ENCODE measurements at places on chromosomes 7 and 10.

GRCh38 chr10:11003679-11004078 is 14.0 kb upstream of the CELF2 start:
- DNase-seq, result no peak
- H3K36me3 ChIP-seq, result no peaks in the 10 kb centered on the region
- no peaks in the 10 kb centered on the region for H3K4me1 ChIP-seq
- H3K27ac ChIP-seq, result no peak overlapping the region
- H3K27me3 ChIP-seq, result no peaks in the 10 kb centered on the region

GRCh38 chr10:86642499-86642898 is 11.8 kb upstream of the OPN4 start:
- no peaks in the 10 kb centered on the region for H3K36me3 ChIP-seq
- H3K4me3 ChIP-seq, result peak overlapping the region; percentile 20
- H3K27ac ChIP-seq, result no peak overlapping the region
- H3K4me1 ChIP-seq, result peaks cover 3% of the 10 kb centered on the region
- no peak for DNase-seq

- H3K27me3 ChIP-seq, result peaks cover 25% of the 10 kb centered on the region
- H3K4me1 ChIP-seq, result no peaks in the 10 kb centered on the region
- H3K27ac ChIP-seq, result no peak overlapping the region
- no peaks in the 10 kb centered on the region for H3K36me3 ChIP-seq
- H3K4me3 ChIP-seq, result no peak overlapping the region
Measured at GRCh38 chr7:1579481-1580421, 9.9 kb upstream of the PSMG3 start.

- no peaks in the 10 kb centered on the region for H3K27me3 ChIP-seq
- no peak overlapping the region for H3K27ac ChIP-seq
- DNase-seq, result no peak
- H3K4me3 ChIP-seq, result no peak overlapping the region
Measured at GRCh38 chr10:126950401-126951105, 45.3 kb downstream of the DOCK1 start.

GRCh38 chr7:95246831-95247370 is 77.4 kb downstream of the PON1 start:
- DNase-seq, result peak; percentile 75
- H3K4me3 ChIP-seq, result no peak overlapping the region
- no peaks in the 10 kb centered on the region for H3K36me3 ChIP-seq
- no peak overlapping the region for H3K27ac ChIP-seq
- no peaks in the 10 kb centered on the region for H3K27me3 ChIP-seq

GRCh38 chr7:75596727-75597614 is 104.9 kb downstream of the SPDYE5 start:
- H3K27ac ChIP-seq, result no peak overlapping the region
- no peaks in the 10 kb centered on the region for H3K4me1 ChIP-seq
- no peak for DNase-seq
- no peaks in the 10 kb centered on the region for H3K27me3 ChIP-seq
- H3K36me3 ChIP-seq, result no peaks in the 10 kb centered on the region

DNA sequence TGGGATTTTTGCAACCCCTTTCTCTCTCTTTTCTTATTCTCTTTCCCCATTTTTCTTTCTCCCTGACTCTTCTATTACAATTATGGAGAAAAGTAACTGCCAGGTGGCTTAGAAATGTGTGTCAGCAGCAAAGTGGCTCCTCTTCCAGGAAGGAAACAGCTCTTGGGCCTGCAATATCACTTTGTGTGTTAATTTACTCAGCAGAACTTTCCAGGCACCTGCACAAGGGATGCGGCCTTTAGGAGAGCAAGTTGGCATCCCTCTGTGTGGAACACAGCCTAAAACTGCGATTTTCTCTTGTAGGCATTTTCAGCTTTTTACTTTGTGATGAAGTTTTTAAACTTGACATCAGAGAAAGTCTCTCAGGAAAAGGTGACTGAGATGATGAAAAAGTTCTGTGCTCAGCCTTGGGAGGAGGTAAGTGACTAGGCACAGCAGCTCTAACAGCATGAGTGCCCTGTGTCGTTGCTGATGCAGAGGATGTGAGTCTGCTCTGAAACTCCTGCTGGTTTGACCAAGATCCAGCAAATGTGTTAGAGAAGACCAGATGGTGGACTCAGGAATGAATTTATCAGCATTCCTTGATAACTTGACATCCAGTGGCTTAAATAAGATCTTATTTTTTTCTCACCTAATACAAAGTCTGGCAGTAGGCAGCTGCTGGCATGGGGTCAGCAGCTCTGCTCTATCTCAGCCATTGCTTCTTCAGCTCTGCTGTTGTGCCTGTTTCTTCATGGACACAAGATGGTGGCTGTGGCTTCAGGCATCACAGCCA is 47.4 kb upstream of the CC2D2B start:
- H3K27ac ChIP-seq, result no peak overlapping the region
- DNase-seq, result no peak
- no peaks in the 10 kb centered on the region for H3K36me3 ChIP-seq

DNA sequence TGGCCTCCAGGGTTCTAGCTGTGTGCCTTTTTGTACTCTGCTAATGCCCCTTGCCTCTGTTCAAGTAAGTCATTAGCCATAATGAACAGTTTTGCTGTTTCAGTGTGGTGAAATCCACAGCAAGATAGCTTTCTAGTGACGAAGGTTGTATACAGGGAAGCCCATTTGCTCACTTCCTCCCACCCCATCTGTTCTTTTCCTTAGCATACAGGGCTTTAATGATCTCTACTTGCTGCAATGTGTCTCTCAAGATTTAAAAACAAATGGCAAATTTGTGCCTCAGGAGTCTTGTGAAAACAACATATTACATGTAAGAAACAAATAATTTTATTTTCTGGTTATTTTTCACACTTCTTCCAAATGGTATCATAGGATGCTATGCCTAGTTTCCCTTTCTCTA is 243.2 kb downstream of the CDK14 start:
- no peaks in the 10 kb centered on the region for H3K36me3 ChIP-seq
- DNase-seq, result no peak

DNA sequence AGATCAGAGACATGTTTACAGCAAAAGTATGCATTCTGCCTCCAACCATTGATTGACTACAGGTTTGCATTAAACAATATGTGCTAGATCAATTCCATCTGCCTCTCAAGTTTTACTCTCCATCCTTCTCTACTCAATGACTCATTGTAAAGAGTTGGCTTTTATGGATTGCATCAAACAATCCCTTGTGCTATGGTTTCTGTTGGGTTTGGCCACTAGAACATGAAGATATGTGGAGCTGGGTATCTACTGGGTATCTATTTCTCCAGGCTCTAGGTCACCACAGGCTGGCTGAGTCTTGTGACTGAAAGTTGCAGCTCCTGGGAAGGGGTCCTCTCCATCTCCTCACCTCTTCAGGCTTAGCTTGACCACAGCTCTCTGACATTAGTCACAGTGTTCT is 204.7 kb downstream of the DGKI start:
- H3K27ac ChIP-seq, result no peak overlapping the region
- no peak for DNase-seq
- no peaks in the 10 kb centered on the region for H3K4me1 ChIP-seq
- H3K4me3 ChIP-seq, result no peak overlapping the region

DNA sequence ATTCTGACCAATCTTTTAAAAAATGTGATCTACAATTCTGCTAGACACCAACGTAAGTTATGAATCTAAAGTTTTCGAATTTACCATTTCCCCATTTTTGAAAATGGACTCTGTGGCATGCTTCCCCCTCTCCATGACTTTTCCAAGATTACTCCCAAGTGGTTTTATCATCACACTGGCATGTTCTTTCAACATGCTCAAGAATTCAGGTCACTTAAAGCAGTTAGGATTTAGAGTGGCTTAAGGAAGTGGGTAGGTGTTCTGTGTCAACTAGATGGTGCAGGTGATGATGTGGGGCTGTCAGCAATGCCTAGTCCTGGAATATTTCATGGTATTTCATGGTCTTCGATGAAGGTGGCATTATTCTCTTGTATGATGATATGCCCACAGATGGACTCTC is 164.0 kb upstream of the ASAH2 start:
- no peak overlapping the region for H3K4me3 ChIP-seq
- H3K27me3 ChIP-seq, result no peaks in the 10 kb centered on the region
- no peak for DNase-seq
- H3K4me1 ChIP-seq, result no peaks in the 10 kb centered on the region
- H3K27ac ChIP-seq, result no peak overlapping the region
- no peaks in the 10 kb centered on the region for H3K36me3 ChIP-seq

DNA sequence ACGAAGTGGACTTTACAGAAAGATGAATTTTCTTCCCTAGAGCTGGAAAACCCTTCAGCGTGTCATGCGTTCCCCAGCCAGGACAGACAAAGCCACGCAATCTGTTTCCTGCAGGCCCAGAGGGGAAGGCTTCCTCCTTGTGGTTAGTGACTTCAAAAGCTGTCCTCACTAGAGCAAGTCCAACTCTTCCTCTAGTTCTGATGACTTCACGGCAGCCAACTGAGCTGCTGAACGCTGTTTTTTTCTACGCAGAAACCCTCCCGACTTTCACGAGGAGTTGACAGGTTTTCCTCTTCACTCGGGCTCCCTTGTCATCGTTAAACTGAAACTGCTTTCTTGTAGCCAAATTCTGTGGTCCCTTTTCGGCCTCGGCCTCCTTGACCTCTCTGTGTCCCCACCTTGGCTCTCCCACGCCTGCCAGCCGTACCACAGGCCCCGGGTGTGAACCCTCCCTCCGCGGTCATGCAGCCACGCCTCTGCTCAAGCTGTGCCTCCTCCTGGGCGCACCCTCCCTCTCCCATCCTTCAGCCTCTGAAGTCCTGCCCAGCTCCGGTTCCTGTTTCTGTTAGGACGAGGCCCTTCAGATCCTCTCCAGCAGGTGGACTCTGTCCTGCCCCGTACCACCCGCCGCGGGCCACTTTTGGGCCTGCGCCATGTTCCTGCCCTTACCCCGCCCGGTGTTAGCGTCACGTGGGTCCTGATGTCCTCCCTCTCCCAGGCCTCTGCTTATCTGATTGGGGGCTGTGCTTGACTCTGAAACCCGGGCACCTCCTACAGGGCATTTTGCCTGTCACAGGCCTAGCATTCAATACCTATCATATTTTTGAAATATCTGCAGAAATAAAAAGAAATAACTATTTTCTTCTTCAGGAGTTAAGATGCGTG is 39.3 kb downstream of the CUX1 start:
- H3K4me1 ChIP-seq, result peaks cover 26% of the 10 kb centered on the region
- H3K36me3 ChIP-seq, result no peaks in the 10 kb centered on the region
- H3K4me3 ChIP-seq, result peak overlapping the region; percentile 28
- H3K27me3 ChIP-seq, result no peaks in the 10 kb centered on the region

- DNase-seq, result peak; percentile 16
- no peak overlapping the region for H3K4me3 ChIP-seq
- H3K36me3 ChIP-seq, result no peaks in the 10 kb centered on the region
- H3K27ac ChIP-seq, result peak overlapping the region; percentile 3
Measured at GRCh38 chr10:48612236-48612943, 7.5 kb upstream of the ARHGAP22 start.

DNA sequence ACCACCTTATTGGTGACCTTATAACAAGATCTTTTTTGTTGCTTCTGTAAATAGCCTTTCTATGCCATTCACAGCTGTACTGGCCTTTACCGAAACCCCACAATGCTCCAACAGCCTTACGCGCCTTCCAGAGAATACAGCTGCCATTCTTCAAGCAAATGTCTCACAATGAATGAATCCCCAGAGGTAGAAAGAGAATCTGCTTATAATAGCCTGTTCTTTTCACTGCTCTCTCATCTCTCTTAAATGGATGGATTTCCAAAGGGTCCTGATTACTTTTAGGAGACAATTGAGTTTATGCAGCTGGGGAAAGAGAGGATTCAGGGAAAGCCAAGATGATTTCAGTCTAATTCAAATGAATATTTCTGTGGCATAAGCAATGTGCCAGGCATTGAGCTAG is 183.1 kb upstream of the PDE1C start:
- H3K27me3 ChIP-seq, result no peaks in the 10 kb centered on the region
- no peak for DNase-seq
- H3K4me3 ChIP-seq, result no peak overlapping the region
- H3K27ac ChIP-seq, result no peak overlapping the region
- no peaks in the 10 kb centered on the region for H3K36me3 ChIP-seq
- H3K4me1 ChIP-seq, result no peaks in the 10 kb centered on the region

DNA sequence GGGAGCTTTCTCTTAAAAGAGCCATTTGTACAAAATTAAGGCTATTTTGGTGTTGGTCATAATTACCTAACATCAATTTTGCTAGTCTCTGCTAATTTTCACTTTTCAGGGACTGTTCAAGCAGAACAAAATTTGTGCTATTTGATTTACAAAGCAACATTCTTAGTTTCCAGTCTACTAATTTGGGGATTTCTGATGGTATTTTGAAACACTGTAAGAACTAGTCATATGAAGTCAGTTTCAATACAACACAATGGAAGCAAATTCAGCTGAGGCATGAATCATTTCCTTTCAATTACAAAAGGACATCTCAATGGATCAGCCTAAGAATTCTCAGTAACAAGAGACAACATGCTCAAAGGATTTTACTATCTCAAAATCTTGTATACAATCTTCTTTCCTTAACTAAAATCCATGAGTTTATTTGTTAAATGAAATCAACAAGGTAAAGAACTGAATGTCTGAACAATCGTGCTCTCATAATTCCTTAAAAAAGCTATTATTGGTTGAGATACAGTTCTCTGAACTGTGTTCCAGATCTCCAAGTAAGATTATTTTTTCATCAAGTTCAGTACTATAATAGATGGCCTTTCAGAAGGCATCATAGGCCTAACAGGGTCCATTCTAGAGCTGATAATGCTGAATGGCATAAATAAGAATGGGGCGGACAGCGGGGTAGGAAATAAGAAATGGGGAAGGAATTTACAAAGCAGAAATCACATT is 144.6 kb downstream of the NRCAM start:
- no peaks in the 10 kb centered on the region for H3K4me1 ChIP-seq
- H3K4me3 ChIP-seq, result no peak overlapping the region
- no peaks in the 10 kb centered on the region for H3K27me3 ChIP-seq
- no peak for DNase-seq
- H3K27ac ChIP-seq, result no peak overlapping the region
- H3K36me3 ChIP-seq, result no peaks in the 10 kb centered on the region

GRCh38 chr10:83607959-83608745 is 531.2 kb upstream of the GHITM start:
- DNase-seq, result no peak
- H3K36me3 ChIP-seq, result no peaks in the 10 kb centered on the region

DNA sequence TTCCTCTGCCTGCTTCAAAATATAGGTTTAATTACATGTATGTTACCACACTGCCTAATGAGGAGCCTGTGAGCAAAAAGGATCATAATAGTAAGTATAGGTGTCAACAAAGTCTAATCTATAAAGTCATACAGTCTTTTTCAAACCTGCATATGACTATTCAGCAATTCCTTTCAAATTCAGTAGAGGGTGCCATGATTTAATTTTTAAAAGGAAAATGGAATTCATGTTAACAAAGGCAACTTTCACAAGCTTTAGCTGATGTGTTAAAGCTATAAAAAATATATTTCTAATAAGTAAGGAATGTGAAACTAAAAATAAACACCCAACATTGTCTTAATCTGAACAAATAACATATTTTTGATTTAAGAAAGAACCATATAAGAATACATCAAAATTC is 52.1 kb downstream of the MPP7 start:
- H3K4me1 ChIP-seq, result no peaks in the 10 kb centered on the region
- no peak overlapping the region for H3K27ac ChIP-seq
- no peaks in the 10 kb centered on the region for H3K36me3 ChIP-seq
- DNase-seq, result peak; percentile 40

DNA sequence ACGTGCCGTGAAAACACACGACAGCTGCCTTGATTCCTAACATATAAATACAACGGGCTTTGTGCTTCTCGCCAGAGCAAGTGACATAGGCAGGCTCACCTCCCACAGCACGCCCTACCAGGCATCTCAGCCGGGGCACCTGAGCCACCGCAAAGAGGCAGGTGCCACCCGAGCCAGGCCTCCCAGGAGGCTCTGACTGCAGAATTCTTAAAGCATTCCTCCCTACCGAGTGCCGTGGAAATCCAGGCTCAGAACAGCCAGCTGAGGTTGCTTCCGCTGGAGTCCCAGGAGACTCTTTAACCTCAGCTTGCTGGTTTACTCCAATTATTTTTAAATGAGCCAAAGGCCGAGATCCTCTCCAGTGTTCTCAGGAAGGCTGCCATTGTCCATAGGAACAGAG is 206.5 kb downstream of the USP6NL start:
- H3K4me1 ChIP-seq, result no peaks in the 10 kb centered on the region
- DNase-seq, result no peak

Measured in MM.1S (cell line).